ENCODE measurements at places on chromosomes 1 and 21. TPM values are rescaled to one million over a fixed set of nuclear protein-coding genes. Genes with fewer than 3 reads are reported as not detected.
A peak's percentile ranks its signal among the peaks of the same experiment; 100 is the strongest.

DNA sequence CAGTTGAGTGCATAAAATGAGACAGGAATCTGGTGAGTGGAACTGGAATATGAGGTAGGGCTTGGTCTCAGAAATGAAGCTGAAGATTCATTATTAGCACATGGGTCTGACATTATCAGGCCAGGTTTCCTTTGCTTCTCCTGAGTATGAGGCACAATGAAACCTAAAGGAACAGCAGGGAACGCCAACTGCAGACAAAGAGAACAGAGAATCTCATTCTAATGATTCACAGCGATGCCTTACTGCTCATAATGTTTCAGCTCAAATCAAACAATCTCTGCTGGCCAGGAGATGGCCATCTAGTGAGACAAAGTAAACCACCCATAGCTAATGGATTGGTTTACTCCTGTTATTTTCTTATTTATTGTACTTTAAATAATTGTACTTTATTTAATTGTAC is 133.5 kb downstream of the C1orf21 start:
- DNase-seq = peak; percentile 48

The AQP10 gene
- not detected for total RNA-seq

The ETV3L gene
- total RNA-seq = not detected

DNA sequence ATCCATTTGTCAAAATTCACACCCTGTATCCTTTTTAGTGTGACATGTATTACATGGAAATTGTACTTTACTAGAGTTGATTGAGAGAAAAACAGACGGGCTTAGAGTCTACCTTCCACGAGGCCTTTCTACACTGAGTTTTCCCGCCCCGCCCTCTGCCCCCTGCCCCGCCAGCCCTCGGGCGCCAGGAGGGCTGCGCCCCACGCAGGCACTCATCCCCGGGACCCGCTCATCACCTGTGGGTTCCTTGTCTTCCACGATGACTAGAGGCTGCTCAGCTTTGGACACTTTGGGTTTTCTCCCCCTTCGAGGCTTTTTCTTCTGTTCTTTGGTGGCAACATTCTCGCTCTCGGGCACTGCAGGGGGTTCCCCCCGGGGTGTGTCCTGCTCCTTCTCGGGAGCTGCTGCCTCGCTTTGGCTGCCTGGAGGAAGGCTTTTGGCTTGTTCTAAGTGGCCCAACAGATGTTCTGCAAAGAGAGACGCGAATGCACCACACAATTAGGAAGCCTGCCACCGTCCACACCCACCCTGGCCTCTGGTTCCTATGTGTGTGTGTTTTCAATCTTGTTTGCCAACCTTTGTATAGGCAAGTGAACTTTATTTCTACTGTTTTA is 39.6 kb downstream of the PRDM15 start:
- DNase-seq = no peak

The LIPI gene
- total RNA-seq = not detected

DNA sequence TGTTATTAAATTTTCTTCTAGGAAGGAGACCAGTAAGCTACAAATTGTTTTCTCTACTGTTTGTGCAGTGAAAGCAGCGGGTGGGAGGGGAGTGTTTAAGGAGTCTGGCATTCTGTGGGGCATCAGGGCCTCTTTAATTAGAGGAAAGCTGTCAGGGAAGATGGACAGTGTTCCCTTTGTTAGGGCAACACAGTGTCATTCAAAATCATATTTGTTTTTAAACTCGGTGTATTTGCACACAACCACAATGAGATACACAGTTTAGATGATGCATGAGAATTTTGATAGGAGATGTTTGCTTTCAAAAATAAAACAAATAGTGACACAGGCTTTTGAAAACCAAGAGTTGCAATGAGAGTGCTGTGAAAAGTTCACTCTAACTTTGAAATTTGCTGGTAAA is 15.1 kb upstream of the ST6GALNAC3 start:
- no peak for DNase-seq

The ECM1 gene
- 0.43 TPM for total RNA-seq

The OXCT2 gene
- total RNA-seq = 4.0 TPM

- DNase-seq = no peak
These were observed 21.2 kb upstream of the UTS2 start for GRCh38 chr1:7873801-7874795.

DNA sequence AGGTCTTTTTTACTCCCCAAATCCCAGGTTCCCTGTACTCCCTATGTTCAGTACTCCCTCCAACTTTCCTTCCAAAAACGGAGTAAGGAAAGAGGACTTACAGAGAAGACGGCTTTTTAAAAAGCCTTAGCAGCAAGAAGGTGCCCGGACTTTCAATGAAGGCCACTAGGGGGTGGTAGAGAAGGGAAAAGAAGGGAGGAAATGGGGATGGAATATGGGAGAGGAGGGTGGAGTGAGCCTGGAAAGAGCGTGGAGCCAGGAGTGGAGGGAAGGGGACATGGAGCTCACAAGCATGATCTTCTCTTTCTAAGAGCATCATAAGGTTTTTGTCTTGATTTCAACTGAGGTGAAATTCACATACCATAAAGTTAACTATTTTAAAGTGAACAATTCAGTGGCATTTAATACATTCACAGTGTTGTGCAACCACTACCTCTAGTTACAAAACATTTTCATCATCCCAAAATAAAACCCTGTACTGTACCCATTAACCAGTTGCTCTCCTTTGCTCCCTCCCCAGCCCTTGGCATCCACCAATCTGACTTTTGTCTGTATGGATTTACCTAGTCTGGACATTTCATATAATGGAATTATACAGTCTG is 129.9 kb downstream of the ZNF281 start:
- DNase-seq = peak; percentile 92

- DNase-seq = no peak
These were observed 23.5 kb downstream of the RSPH1 start for GRCh38 chr21:42472521-42472920.

- DNase-seq = no peak
These were observed 16.1 kb downstream of the COL6A1 start for GRCh38 chr21:45997495-45998275.

- no peak for DNase-seq
These were observed 35.4 kb upstream of the HEATR1 start for GRCh38 chr1:236639686-236640085.

GRCh38 chr21:14569026-14569621 is 23.0 kb upstream of the SAMSN1 start:
- DNase-seq = no peak

GRCh38 chr1:66521721-66522365 is 12.1 kb upstream of the SGIP1 start:
- DNase-seq = no peak

The KRTAP10-10 gene
- not detected for total RNA-seq

DNA sequence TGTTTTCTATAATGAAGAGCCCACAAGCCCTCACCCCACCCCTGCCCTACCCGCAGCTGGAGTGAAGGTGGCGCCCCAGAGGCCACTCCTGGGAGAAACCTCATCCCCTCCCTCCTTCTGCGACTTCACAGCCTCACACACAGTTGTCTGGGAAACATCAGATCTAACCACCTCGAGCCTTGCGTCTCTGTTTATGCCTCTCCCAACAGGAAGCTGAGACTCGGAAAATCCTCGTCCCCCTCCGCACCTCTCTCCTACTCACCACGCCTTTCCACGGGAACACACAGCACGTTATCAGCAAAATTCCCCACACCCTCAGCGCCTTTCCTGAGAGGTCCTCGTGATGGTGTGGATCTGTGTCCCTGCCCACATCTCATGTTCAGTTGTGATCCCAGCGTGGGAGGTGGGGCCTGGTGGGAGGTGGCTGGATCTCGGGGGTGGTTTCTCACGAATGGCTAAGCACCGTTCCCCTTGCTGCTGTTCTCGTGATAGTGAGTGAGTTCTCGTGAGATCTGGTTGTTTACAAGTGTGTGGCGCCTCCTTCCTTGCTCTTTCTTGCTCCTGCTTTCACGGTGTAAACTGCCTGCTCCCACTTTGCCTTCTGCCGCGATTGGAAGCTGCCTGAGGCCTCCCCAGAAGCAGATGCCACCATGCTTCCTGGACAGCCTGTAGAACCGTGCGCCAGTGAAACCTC is 190.6 kb downstream of the KIF26B start:
- DNase-seq = peak; percentile 80

DNA sequence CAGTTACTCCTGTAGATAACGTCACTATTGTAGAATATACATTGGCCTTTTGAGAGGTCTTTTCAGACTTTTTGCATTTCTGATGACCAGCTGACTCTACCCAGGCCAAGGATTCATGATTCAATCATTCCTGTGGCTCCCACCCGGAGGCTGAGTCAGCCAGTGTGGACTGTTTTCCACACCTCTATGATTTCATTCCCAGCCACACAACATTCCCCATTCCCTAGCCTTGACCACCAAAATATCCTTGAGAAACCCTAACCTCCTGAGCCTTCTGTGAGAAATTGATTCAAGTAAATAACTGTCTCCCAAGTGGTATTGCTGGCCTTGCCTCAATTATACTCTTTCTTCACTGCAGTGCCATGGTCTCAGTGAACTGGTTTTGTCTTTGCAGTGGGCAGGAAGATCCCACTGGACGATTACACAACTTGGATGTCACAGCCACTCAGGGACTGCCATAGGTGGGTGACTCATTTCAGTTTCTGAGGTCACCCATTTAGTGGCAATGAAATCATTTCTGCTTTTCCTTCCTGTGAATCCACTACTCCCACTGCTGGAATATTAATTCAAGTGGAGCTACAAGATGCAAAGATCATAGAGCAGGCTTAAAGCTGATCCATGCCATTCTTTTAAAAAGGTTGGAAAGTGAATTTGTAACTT is 518.6 kb upstream of the ZP4 start:
- no peak for DNase-seq

DNA sequence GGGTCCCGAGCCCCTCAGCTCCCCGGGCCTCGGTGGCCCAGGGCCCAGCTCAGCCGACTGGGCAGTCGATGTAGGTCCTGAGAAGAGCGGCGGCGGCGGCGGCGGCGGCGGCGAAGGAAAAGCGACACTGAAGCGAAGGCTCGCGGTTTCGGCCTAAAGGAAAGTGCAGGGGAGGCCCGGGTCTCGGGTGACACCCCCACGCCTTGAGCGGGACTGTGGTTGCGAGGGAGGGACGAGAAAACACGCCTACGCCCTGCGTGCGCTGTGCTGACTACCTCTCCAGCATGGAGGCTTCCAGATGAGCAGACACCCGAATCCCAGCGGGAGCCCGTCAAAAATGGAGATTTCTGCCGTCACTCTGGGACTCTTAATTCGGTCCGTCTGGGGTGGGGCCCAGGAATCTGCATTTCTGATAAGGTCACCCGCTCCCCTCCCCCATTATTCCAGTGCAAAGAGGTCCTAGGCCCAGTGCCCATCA is 31.2 kb downstream of the DNTTIP2 start:
- peak; percentile 88 for DNase-seq

GRCh38 chr1:232180779-232181136 is 449.2 kb downstream of the SIPA1L2 start:
- no peak for DNase-seq

DNA sequence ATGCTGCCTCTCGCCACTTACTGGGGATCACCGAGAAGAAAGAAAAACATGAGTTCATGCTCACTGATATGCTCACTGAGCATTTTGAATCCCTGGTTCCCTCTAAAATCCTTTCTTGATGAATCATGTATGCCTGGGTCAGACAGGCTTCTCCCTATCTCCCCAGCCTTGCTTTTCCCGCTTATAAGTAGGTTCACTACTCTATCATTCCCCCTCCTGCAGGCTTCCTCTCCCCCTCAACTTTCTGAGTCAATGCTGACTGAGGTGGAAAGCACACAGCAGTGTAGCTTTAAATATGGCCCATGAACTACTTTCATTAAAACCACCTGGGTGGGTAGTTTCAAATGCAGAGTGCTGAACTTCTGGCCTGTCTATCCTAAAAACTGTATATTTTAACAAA is 41.7 kb downstream of the FMO4 start:
- DNase-seq = no peak

The GPR37L1 gene
- total RNA-seq = not detected

DNA sequence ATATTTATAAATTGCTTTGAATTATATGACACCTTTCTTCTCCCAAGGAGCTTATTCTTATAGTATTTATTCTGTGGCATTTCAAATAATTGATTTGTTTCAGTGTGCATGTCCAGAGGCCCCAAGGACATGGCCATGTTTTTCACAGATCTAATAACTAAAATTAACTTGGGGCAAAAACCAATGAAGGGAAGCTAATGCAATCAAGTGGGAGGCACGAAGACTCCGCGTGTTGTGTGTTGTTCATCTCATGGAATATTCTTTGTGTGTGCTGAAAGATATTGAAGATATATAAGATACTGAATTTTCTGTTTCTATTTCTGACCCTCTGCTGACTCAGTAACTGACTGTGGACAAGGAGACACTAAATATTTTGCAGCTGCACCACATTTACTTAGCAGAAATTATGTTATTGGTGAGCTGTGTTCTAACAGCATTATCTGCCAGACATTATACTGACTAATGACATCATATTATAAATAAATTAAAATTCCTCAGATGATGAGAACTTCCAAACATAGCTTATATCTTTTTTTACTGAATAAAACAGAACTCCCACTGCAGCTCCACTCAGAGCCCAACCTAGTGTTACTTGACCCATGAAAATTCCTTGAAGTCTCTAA is 519.3 kb upstream of the CXADR start:
- DNase-seq = no peak

GRCh38 chr1:206030714-206031113 is 7.0 kb upstream of the CTSE start:
- DNase-seq = peak; percentile 87

Measured in GM23338 (cell line).